NCI-H69 (cell line): ENCODE measurements at places on chromosomes 2 and 18.

DNA sequence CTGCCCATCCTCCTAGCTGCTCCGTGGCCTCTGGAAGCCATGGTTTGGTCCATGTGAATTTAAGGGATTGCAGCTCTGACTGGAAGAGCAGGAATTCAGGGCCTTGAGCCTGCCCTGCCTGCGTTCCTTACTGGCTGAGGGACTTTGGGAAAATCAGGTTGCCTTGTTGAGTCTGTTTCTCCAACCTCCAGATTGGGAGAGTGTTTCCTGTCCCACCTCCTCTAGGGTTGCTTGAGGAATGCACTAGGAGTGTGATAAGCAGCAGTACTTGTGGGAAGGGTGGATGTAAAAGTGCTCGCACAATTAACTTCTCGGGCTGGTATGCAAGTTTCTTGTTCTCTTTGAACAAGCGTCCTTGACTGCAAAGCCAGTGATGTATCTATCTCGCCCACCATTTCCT lies 84.4 kb upstream of the YWHAQ start:
- no peak for DNase-seq

GRCh38 chr2:67613227-67613626 lies 216.1 kb downstream of the ETAA1 start:
- peak; percentile 68 for DNase-seq

DNA sequence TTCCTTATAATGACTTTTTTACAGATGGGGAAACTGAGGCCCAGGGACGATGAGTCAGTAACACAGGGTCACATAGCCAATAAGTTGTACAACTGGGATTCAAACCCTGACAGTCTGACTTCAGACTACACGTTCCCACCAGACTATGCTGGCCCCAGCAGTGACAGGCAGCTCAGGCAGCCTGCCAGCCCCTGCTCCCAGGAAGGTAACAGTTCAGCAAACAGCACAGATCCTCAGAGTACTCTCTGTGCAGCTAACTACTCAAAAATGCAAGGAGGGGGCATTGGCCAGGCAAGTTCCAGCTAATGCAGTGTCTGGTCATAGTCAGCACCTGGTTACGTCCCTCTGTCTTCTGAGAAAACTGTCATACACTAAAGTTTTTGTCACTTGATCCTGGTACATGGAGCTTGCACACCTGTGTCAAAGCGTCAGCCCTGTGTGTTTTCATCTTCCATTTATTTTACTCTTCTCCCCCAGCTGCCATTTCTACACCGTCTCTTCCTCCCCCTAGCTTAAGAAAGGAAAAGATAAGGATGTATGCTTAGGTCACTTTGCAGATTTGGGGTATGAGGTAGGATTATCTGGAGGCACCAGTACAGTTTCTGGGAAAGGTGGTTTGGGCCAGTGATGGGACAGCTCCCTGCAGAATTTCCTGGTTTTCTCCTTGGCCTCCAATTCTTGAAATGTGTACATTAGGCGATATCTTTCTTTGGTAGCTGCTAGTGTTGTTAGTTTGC lies 4.5 kb downstream of the SMARCAL1 start:
- no peak for DNase-seq

GRCh38 chr2:199830531-199830930 lies 20.5 kb downstream of the FTCDNL1 start:
- DNase-seq: no peak

- DNase-seq: no peak
Observed at GRCh38 chr18:67519592-67519991, 3.1 kb upstream of the DSEL start.

DNA sequence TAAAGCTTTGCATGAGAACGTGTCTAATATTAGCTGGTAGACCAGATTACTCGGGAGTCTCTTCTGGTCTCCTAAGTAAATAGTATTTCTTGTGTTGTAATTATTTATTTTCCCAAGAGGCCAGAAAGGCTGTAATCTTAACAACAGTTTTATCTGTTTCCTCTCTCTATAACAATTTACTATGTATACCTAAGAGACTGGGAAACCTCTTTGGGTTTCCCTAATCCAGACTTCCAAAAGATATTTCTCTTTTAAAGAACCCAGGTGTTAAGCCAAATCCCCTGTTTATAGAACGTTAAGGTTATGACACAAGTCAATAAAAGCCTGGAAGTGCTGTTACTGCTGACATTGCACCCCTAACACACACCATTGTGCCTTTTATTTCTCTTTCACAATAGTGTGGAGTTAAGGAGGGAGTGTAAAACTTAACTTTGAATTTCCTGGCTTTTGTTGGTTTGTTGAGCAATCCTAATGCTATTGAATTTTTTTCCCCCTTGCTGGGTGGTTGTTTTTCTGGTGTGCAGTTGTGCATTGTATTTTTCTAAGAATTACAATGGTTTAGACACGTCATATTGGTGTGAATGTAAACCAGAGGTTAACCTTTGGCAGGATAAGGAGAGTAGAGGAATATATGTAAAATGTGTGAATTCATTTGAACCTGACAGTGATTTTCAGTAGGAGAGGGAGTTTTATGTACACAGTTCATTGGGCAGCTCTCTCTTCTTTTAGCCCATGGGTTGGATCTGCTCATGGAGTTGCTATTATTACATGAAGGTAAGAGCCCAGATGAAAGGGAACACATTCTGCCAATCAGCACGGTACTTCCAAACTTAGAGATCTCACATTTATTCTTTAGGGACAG lies 192.8 kb downstream of the MTX2 start:
- peak; percentile 41 for DNase-seq

DNA sequence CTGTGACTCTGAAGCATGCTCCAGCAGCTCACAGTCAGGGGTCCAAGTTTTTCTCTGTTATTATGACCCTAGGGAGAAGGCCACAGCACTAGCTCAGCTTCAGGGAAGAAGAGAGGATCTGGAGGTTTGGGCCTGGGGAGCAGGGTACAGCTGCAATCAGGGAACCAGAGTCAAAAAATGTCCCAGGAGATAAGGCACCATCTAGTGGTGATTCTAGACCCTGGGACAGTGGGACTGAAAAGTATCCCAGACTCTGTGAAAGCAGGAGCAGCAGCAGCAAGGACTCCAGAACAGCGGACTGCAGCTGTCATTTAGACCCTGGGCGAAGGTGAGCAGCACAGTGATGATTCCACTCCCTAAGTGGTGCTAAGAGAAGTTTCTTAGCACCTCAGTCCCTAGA lies 278.4 kb upstream of the DDX18 start:
- DNase-seq: no peak

DNA sequence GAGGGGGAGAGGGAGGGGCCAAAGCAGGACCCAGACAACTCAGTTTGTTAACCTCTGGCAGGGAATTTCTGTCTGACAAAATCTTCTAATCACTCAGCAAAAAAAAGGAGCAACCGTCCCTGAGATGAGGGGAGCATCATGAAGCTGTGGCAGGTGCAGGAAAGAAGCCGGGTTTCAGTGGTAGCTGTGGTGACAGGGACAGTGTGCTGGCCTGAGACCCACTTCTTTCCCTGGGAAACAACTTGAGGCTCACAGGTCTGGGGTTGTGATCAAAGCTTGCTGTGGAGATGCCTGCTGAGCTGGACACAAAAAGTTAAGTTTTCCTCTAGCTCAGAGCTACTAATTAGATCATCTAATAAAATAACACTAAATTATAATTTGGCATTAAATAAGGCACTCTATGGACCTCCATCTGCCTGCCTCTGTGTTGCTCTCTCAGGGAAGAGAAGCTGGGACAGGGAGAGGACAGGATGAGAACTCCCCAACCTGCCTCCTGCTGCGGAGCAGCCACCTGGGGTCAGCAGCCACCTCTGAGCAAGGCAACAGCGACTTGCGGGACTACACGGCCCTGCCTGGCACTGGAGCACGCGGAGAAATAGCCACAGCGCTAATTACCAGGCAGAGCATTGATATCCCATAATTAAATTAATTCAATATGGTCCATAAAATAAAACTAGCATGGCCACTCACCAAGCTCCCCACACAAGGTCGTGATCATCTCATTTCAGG lies 104.6 kb upstream of the TEX51 start:
- DNase-seq: no peak

DNA sequence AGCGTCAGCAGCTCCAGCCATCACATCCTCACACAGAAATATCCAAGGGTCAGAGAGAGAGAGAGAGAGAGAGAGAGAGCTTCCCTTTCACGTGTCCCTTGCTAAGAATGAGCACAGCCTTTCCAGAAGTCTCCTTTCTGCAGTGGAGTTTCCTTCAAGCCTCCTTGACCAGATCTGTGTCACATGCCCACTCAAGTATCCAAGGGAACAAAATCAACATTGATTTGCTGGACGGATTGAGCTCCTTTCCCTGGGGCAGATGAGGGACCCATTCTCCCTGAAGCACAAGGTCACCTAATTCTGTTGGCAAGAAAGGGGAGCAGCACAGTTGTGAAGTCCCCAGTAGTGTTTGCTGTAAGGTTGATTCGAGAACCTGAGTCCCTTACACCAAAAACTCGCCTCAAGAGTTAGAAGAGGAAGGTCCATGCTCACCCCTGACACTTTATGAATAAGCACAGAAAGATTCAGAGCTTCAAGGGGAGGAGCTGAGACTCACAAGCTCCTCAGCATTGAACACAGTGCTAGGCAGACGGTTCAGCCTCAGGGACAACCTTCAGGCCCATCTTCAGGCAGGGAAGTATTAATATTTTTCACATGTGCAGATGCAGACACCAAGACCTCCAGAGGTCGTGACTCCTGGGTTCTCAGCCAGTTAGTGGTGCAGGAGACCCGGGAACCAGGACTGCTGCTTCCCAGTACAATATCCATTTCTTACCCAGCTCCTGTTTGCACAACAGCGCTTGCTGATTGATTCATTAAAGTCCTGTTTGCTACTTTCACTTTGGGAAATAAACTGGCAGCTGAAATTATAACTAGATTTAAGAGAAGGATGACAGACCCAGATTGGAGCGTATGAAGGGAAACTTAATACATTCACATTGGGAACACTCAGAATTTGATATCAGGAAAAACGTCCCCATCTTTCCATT lies 38.2 kb upstream of the MARCO start:
- DNase-seq: no peak

GRCh38 chr18:76656925-76657827 lies 162.1 kb upstream of the ZNF516 start:
- DNase-seq: no peak

DNA sequence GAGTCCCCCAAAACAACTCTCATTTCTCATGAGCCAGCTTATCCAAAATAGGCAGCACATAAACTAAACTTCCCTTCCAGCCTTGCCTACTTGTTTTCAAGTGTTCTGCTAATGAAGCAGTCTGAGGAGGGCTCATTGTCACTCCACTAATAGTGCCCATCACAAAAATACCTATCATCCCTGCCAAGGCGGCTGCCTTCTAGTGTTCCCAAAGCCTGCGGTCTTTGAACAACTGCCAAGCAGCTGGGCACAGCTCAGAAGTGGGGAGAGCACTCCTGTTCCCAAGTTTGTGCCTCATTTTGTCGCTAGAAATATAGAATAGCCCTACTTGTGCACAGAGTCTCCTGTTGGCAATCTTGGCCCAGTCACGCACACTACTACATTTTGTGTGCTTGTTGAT lies 50.3 kb downstream of the DTNA start:
- DNase-seq: no peak

GRCh38 chr18:47898696-47899095 lies 31.8 kb downstream of the SMAD2 start:
- DNase-seq: peak; percentile 99

DNA sequence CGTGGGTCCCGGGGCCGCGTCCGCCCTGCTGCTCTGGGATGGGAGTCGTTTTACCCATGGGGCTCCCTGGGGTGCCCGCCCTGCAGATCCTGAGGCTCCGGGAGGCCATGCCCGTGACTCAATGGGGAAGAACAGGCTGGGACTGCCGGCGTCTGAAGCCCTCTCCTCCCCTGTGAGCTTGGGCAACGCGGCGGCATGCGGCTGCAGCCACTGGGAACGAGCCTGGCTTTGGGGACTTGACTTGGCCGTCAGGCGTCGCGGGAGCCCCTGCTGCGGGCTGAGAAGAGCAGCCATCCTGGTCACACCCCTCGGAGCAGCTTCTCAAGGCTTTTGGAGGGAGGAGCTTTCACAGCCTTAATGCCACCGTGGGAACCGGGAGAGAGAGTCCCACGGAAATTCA lies 126.9 kb upstream of the CTDP1 start:
- DNase-seq: peak; percentile 21

GRCh38 chr18:36833120-36833519 lies 4.2 kb downstream of the KIAA1328 start:
- DNase-seq: no peak

- no peak for DNase-seq
Observed at GRCh38 chr2:145813481-145813880, 1293.6 kb upstream of the ZEB2 start.

- DNase-seq: peak; percentile 99
Observed at GRCh38 chr18:3297025-3297984, 35.4 kb downstream of the MYL12B start.

DNA sequence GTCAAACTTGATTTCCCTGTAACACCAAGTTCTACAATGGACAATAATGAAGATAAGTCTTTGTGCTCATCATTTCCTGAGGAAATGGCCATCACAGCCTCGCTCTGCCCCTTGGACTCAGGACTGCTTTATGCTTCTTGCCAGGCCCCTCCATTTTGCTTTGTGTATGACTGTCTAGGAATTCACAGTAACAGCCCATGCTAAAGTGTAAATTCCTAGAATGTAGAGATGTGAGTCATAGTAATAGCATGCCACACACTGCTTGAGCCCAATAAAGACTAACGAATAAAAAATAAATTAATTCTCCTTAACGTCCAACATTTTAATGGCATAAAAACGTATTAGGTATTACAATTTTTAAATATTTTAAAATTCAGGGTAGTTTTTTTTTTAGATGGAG lies 226.5 kb downstream of the PID1 start:
- no peak for DNase-seq

GRCh38 chr2:105691947-105692390 lies 52.7 kb upstream of the NCK2 start:
- DNase-seq: no peak

DNA sequence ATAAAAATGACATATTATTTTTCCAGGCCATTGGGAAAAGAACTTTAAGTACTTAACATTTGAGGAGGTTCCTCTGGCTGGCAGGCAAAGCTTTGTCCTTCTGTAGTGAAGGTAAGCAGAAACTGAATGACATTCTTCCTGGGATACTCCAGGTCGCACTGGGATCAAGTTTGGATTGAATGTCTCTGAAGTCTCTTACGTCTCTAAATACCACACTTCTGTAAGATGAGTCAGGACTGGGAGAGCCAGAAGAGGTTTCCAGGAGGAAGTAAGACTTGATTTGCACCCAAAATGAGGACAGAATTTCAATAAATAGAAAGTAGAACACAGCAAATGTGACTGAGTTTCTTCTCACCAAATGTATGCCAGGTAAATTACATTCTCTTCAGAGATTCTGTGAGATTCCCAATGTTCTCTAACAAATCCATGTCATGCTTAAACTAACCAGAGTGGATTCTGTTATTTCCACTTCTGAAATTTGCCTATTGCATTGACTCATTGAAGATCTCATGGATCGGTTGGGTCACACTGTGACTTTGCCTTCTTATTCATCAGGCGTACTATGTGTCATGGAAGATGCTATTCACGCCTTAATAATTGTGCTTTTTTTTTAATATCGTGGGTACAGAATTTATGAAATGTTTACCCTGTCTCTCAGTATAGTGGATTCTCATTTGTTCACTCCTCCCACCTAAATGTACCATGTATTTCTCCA lies 25.5 kb upstream of the VIT start:
- DNase-seq: no peak

GRCh38 chr2:170369894-170370293 lies 191.9 kb downstream of the MYO3B start:
- DNase-seq: peak; percentile 48

- DNase-seq: no peak
Observed at GRCh38 chr2:28822036-28822435, 11.4 kb downstream of the SPDYA start.
